ENCODE measurements at places on chromosomes 2 and 18. TPM values are rescaled to one million over a fixed set of nuclear protein-coding genes. Genes with fewer than 3 reads are reported as not detected.
A peak's percentile ranks its signal among the peaks of the same experiment; 100 is the strongest.

DNA sequence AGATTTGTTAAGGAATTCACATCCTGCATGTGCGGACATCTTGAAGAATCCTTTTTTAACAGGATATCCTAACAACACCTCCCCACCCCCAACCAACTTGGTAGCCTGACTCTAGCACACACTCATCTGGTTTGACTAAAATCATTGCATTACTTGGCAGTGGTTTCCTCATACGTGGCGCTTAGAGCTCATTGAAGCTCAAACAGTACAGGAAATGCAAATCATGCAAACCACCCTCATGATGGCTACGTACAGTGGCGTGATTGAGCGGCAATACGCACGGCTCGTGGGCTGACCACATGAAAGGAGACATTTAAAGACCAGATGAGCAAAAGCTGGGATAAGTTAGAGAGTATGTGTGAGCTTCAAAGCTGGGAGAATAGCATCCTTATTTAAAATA is 336.2 kb downstream of the ZEB2 start:
- no peaks in the 10 kb centered on the region for H3K27me3 ChIP-seq

DNA sequence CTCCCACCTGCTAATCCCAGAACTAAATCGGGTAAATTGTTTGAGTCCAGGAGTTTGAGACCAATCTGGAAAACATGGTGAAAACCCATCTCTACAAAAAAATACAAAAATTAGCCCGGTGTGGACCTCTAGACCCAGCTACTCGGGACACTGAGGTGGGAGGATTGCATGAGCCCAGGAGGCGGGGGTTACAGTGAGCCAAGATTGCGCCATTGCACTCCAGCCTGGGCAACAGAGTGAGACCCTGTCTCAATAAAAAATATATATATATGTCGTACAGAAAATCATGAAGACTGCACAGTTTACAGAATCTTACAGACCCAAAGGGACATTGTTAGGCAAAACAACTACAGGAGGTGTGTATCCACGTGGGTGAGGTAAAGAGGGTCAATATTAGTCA is 4.0 kb upstream of the DPY30 start:
- H3K36me3 ChIP-seq: no peaks in the 10 kb centered on the region
- no peak overlapping the region for H3K4me3 ChIP-seq
- H3K27me3 ChIP-seq: no peaks in the 10 kb centered on the region
- H3K27ac ChIP-seq: no peak overlapping the region
- DNase-seq: no peak

DNA sequence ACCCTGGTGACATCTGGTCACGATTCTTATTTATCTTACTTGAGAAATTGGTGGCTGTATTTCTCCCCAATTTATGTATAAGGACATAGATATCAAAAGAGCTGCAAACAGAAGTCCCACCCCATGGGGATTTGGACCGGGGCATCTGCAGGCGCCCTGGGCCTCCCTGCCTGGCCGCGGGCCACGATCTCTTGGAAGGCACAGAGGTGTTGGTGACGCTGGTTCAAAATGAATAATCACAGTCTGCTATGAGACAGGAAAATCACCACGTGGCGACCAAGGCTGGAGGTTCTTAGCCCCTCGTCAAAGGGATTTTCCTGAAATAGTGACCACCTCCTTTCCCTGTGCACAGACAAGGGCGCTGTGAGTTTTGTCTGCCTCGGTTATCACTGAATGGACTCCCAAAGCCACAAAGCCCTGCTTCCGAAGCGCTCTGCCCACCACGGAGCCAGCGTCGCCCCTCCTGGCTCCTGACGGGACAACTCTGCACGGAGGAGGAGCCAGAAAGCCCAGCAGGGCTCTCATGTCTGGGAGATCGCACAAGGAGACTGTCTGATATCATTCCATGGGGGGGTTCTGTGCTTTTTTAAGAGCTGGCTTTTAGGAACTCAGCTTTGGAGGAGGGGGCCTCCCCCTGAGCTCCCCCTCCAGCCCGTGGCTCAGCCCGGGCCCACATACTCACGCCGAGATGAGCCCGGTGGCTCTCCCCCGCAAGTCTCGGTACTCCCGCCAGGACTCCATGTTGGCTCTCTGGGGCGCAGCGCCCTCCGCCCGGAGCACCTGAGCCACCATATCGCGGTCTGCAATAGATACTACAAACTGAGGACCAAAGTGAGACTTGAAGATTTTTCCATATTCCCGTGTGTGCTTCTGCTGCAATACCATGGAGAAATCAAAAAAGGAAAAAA is 14.6 kb downstream of the CYP27C1 start:
- DNase-seq: no peak
- H3K4me1 ChIP-seq: peaks cover 14% of the 10 kb centered on the region
- H3K36me3 ChIP-seq: no peaks in the 10 kb centered on the region
- no peaks in the 10 kb centered on the region for H3K27me3 ChIP-seq
- H3K4me3 ChIP-seq: peak overlapping the region; percentile 33
- peak overlapping the region; percentile 80 for H3K27ac ChIP-seq

DNA sequence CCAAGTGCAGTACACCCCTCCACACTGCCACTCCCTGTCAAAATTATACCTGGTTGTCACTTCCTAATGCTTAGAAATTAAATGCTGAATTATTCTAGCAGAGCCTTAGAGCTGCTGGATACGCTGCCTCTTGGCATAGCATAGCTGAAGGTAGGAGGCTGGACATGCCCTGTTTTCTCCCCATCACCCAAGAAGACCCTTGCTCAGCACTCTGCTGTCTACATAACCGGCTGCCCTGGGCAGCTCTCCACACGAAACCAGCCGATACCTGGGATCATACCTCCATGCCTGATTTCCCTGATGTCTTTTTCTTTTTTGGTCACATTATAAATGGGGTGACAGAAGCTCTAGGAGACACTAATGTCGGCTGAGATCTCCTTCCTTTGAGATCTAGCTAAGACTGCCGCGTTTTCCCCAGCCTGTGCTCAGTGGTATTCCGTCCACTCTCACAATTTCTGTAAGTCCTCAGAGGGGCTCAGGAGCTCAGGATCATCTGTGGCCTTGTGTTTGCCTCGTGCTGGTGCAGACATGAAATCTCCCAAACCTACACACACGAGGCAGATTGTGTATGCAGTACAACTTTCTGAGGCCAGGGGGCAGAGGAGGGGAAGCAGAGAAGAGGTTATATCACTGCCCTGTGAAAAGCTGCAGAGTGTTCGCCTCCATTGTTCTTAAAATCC is 13.5 kb upstream of the ZAP70 start:
- H3K4me1 ChIP-seq: peaks cover 7% of the 10 kb centered on the region
- no peaks in the 10 kb centered on the region for H3K36me3 ChIP-seq
- H3K4me3 ChIP-seq: no peak overlapping the region
- no peak overlapping the region for H3K27ac ChIP-seq
- no peaks in the 10 kb centered on the region for H3K27me3 ChIP-seq
- peak; percentile 46 for DNase-seq

Gene GRB14
- 46.3 TPM for total RNA-seq

Gene PARD6G
- 21.5 TPM for total RNA-seq

Gene ZNF385B
- 5.5 TPM for total RNA-seq
